ENCODE measurements at places on chromosomes 11 and 22.

- no peak overlapping the region for H3K27ac ChIP-seq
- H3K4me3 ChIP-seq: no peak overlapping the region
- H3K36me3 ChIP-seq: no peaks in the 10 kb centered on the region
- H3K27me3 ChIP-seq: no peaks in the 10 kb centered on the region
- peaks cover 17% of the 10 kb centered on the region for H3K4me1 ChIP-seq
Observed at GRCh38 chr11:76685831-76686230, 15.3 kb upstream of the LRRC32 start.

DNA sequence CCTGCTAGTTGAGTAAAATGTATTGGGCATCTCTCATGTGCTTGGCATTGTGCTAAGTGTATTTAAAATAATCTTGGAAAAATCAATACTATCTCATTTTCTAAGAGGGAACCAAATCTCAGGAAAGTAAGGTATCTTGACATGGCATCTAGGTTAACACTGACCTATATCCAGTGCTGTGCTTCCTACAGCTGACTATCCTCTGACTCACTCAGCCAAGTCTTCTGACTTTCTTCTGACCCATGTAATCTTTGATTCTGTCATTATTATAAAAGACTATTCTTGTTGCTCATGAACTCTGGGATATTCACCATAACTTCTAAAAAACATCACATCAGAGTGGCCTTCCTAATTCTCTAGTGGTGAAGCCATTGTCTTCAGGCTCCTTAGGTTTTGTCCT lies 304.1 kb upstream of the TENM4 start:
- no peak for DNase-seq
- H3K36me3 ChIP-seq: no peaks in the 10 kb centered on the region
- H3K27me3 ChIP-seq: no peaks in the 10 kb centered on the region
- no peak overlapping the region for H3K27ac ChIP-seq
- H3K4me3 ChIP-seq: no peak overlapping the region
- no peaks in the 10 kb centered on the region for H3K4me1 ChIP-seq

GRCh38 chr11:126864934-126865333 lies 135.6 kb downstream of the KIRREL3 start:
- H3K27me3 ChIP-seq: peaks cover 2% of the 10 kb centered on the region
- H3K27ac ChIP-seq: no peak overlapping the region
- no peak for DNase-seq
- no peak overlapping the region for H3K4me3 ChIP-seq
- H3K4me1 ChIP-seq: no peaks in the 10 kb centered on the region

DNA sequence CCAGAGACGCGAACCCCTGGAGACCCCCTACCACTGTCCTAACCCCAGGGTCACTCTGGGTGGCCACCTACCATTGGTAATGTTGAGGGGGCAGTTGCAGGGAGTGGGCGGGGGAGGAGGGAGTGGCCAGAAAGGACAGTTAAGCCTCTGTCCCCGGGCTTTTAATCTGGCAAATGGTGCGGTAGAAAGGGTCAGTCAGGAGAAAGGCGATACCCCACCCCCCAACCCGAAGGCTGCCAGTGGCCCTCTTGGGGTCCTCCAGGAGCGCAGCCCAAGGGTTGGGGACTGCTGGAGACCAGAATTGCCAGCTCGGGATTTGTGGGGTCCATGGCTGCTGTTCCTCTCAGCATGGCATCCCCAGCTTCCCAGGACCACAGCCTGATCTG lies 742 bp downstream of the P2RY2 start:
- peak overlapping the region; percentile 34 for H3K4me3 ChIP-seq
- no peak overlapping the region for H3K27ac ChIP-seq
- H3K4me1 ChIP-seq: peaks cover 11% of the 10 kb centered on the region

DNA sequence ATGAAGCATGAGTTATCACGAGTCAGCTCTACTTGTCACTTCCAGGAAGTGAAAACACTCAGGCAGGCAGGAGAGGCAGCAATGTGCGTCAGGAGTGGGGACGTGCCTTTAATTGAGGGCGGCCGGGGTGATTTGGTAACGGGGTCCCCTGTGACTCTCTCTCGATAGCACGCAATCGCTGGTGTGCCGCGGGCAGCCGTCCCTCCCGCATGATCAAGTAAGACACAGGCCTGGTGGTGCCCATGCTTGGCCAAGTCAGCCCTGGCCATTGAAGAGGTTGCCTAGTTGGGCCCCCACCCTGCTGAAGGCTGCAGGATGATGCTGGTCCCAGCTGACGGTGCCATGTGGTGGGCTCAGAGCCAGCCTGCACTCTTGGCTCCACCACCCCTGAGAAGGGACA lies 29.7 kb downstream of the CACNG2 start:
- H3K27ac ChIP-seq: no peak overlapping the region
- peaks cover 12% of the 10 kb centered on the region for H3K27me3 ChIP-seq
- H3K4me1 ChIP-seq: no peaks in the 10 kb centered on the region
- no peak overlapping the region for H3K4me3 ChIP-seq

DNA sequence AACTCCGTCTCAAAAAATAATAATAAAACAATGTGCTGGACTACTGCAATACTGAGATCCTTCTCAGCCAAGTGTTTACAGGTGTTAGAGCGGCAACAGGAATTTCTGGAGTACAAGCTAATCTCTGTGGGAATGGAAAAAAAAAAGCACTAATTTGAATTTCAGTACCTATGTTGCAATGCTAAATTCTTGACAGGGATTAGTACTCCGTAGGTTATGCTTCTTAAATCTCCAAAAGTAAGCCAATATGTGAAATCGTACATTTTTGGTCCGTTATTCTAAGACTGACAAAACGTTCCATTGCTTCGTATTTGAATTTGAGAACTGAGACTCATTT lies 1.1 kb downstream of the ATL3 start:
- H3K27me3 ChIP-seq: no peaks in the 10 kb centered on the region
- peak overlapping the region; percentile 80 for H3K4me3 ChIP-seq
- no peak for DNase-seq
- H3K4me1 ChIP-seq: peaks cover 23% of the 10 kb centered on the region
- H3K27ac ChIP-seq: no peak overlapping the region

DNA sequence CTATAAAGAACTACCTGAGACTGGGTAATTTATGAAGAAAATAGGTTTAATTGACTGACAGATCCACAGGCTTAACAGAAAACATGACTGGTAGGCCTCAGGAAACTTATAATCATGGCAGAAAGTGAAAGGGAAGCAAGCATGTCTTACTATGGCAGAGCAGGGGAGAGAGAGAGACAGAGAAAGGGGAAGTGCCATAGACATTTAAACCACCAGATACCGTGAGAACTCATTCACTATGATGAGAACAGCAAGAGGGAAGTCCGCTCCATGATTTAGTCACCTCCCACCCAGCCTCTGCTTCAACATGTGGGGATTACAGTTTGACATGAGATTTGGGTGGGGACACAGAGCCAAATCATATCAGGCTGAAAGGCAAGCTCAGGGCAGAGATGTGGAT lies 327.1 kb upstream of the DDI1 start:
- DNase-seq: no peak
- H3K27ac ChIP-seq: no peak overlapping the region
- H3K36me3 ChIP-seq: no peaks in the 10 kb centered on the region
- no peak overlapping the region for H3K4me3 ChIP-seq

Measured in CD4-positive, alpha-beta T cell (primary cell).